Pericardium fibroblast (primary cell): ENCODE measurements at places on chromosomes 2 and 18. TPM values are rescaled to one million over a fixed set of nuclear protein-coding genes. Genes with fewer than 3 reads are reported as not detected.

MYOM1 gene
- 1.4 and 3.0 TPM in 2 replicates for total RNA-seq

ABCB11 gene
- 1.2 TPM in 1 of 2 replicates, not detected in the other for total RNA-seq

MREG gene
- total RNA-seq: 1.0 and 1.1 TPM in 2 replicates

CHCHD5 gene
- total RNA-seq: 8.8 and 33.1 TPM in 2 replicates

TMSB10 gene
- 4,346 and 7,384 TPM in 2 replicates for total RNA-seq
